NCI-H774 (cell line): ENCODE measurements at places on chromosomes 3 and 15.

- no peak for DNase-seq
These were observed 249.5 kb downstream of the UACA start for GRCh38 chr15:70513819-70514218.

GRCh38 chr15:51830276-51830806 lies 888 bp downstream of the TMOD3 start:
- DNase-seq = no peak

DNA sequence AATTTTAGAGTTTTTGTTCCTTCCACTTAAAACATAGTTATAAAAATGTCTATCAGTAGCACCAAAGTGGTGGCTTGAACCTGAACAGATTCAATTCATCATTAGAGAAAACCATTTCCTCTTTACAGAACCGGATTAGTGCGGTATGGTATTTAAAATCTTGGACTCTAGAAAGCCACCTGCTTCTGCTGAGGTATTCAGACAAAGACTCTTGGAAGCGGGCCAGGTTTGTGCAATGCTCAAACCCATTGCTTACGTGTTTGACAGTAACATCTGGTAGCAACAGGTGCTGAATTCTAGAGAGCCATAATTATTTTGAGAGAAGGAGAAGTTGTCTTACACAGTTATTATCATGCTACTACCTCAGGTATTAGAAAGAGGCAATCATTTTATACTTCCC lies 290.5 kb downstream of the NAALADL2 start:
- peak; percentile 99 for DNase-seq

- DNase-seq = no peak
These were observed 1.9 kb upstream of the ALS2CL start for GRCh38 chr3:46695177-46695961.

- DNase-seq = no peak
These were observed 36.9 kb downstream of the GALNT15 start for GRCh38 chr3:16211176-16211904.

DNA sequence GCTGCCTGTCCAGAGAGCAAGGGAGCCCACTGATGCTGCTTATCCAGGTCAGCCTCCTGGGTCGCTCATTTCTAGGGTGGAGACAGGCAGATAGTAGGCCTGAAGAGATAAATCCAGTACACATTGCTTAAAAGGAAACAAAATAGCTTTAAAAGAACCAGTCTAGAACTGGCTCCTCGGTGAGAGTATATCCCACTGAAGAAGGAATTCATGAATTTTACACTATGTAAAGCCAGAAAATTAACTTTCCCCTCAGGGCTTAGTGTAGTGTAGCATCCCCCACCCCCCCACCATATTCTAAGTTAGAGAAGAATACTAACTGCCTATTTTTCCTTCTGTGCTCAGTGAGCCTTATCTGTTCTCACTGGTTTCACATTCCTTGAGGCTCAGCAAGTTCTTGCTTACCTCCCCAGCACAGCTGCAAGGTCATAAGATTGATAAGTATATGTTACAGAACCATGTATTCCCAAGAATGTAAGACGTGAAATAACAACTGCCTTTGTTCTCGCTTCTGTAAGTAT lies 30.5 kb upstream of the NOX5 start:
- no peak for DNase-seq

GRCh38 chr3:36193448-36193847 lies 186.9 kb upstream of the STAC start:
- DNase-seq = no peak

DNA sequence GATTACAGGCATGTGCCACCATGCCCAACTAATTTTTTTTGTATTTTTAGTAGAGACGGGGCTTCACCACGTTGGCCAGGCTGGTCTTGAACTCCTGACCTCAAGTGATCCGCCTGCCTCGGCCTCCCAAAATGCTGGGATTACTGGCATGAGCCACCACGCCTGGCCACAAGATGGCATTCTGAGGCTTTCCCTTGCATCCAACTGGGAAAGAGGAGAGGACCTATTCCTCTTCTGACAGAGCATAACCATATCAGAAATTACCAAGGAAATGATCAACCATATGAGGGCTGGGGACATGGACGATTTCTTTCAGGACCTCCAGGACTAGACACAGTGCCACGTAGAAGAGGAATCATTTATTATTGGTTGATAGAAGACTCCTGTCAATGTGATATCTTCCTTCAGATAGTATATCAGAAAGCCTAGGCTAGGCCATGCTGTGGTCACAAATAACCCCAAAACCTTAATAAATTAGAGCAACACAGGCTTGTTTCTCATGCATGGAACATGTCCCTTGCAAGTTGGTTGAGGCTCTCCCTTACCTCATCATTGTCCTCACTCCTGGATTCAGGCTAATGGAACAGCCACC lies 372.3 kb upstream of the IL12A start:
- peak; percentile 57 for DNase-seq

GRCh38 chr3:26657348-26657976 lies 34.9 kb downstream of the LRRC3B start:
- DNase-seq = no peak

DNA sequence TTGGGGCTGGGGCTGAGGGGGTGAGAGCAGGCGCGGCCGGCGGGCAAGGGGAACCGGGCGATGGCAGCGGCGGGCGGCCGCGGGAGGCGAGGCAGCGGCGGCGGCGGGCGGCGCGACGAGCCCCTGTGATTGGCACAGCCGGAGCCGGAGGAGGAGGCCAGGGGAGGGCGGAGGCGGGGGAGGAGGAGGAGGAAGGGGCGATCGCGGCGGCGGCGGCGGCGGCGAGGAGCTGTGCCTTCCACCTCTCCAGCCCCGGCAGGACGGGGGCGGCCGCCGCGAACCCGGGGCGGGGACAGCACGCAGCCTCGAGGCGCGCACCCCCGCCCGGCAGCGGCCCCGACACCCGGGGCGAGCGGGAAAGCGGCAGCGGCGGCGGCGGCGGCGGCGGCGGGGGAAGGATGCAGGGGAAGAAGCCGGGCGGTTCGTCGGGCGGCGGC lies at the start of gene SLCO3A1:
Gene SLCO3A1 (plus strand): TSS at position 198 of the 437 bp plus-strand sequence.
- DNase-seq = peak; percentile 65
